ENCODE measurements at places on chromosomes 7 and 10. TPM values are rescaled to one million over a fixed set of nuclear protein-coding genes. Genes with fewer than 3 reads are reported as not detected.

HOXA11 gene
- total RNA-seq, result 4.7 TPM

- peak; percentile 22 for DNase-seq
These were observed 6.9 kb upstream of the OIT3 start for GRCh38 chr10:72886621-72887020.

GRCh38 chr7:148620749-148621359 is 30.3 kb downstream of the C7orf33 start:
- DNase-seq, result no peak

DNA sequence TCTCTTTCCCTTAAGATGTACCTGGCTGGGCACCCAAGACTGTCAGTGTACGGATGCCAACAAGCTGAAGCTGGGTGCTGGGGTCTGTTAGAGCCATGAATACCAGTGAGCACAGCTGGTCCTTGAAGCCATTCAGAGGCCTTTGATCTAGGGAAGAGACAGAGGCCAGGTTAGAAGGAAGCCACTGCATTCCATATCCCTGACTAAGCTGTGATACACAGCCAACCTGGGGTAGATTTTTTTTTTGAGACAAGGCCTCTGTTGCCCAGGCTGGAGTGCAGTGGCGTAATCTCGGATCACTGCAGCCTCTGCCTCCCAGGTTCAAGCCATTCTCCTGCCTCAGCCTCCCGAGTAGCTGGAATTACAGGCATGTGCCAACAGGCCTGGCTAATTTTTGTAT is 20.8 kb downstream of the ZDHHC16 start:
- no peak for DNase-seq

DNA sequence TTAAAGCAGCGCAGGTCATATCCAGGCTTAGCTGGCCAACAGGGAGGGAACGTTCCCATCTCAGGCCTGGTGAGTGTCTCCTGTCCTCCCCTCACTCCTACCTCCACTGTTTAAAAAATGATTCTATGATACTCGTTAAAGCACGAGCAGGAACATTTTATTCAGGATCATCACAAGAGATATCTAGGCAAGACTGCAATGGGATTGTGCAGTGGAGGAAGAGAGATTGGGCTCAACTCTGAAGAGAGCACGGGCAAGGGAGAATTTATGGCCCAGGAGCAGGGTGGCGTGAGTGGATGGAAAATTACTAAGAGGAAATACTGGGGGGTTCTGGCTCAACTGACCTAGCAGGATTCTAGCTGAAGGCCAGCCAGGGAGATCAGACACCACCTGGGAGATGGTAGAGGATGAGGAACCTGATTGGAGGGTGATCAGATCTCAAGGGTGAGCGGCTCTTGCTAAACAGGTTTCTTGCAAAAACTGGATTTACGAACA is 9.0 kb upstream of the HSPB1 start:
- no peak for DNase-seq

GRCh38 chr10:132415255-132415654 is 18.3 kb downstream of the PWWP2B start:
- no peak for DNase-seq

GRCh38 chr10:71799608-71800453 is 26.5 kb upstream of the VSIR start:
- no peak for DNase-seq

- DNase-seq, result peak; percentile 78
These were observed at the start of gene AS3MT for GRCh38 chr10:102869258-102870198. Gene AS3MT, plus strand, starts transcription at chr10:102869470. Its CDS starts 123 bp downstream, at chr10:102869593.

- no peak for DNase-seq
These were observed 52.0 kb downstream of the ZNF22 start for GRCh38 chr10:45052700-45053099.

DNA sequence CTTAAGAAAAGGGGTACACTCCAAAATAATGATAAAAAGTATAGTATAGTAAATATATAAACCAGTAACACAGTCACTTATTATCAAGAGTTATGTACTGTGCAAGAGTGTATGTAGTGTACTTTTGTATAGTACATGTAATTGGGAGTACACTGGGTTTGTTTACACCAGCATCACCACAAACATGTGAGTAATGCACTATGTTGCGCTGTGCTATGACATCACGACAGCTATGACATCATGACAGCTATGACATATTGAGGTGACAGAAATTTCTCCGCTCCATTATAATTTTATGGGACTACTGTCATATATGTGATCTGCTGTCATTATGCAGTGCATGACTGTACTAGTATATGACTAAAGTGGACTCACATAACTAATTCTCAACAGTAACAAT is 84.6 kb downstream of the KMT2C start:
- no peak for DNase-seq

DNA sequence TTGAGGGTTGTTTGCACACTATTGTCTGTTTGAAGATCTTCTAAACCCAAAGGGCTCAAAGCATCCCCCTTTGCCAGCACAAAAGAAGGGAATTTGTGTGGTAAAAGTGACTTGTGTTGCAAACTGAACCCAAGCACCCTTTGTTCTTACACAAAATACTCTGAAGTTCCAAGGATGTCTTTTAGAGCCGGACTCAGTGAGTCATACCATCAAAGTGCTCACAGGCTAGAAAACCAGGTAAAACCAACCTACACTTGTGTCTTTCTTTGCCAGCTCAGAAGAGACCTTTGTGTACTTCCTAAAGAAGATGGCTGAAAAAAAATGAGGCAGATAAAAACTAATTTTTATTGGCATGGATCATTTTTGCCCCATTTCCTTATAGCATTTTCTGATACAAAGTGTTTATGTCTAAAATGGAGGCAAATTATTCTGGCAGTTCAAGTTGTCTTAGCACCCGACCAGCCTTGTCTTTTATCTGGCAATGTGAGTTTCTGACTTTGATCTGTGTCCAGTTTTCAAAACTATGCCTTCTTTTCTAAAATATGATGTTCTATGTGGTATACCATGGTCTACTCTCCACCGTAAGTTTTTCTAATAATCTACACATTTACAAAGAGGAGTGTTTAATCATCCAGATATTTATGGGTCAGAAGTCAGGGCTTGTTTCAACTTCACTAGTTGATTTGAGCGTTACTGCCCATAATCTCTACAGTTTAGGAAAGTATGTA is 128.4 kb upstream of the FZD1 start:
- DNase-seq, result no peak

DNA sequence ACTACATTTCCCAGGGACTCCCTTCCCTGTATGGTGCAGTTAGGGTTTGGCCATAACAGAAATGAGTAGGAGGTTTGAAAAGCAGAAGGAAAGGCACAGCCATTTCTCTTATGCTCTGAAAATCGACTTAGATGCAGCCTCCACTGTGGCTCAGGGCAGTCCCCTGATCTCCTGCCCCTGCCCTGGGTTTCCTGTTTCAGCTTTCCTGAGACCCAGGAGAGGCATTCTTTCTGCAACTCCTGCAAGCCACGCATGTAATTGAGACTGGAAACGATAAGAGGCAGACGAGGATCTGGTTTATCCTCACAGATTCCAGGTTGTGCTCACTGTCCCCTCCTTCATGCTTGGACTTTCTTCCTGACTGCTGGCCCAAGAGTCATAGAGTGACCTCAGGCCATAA is 461.2 kb upstream of the VSTM2A start:
- no peak for DNase-seq

ZWINT gene
- total RNA-seq, result 18.4 TPM

PROSER2 gene
- 3.4 TPM for total RNA-seq

SSBP1 gene
- total RNA-seq, result 134 TPM

RADIL gene
- 3.0 TPM for total RNA-seq

DNA sequence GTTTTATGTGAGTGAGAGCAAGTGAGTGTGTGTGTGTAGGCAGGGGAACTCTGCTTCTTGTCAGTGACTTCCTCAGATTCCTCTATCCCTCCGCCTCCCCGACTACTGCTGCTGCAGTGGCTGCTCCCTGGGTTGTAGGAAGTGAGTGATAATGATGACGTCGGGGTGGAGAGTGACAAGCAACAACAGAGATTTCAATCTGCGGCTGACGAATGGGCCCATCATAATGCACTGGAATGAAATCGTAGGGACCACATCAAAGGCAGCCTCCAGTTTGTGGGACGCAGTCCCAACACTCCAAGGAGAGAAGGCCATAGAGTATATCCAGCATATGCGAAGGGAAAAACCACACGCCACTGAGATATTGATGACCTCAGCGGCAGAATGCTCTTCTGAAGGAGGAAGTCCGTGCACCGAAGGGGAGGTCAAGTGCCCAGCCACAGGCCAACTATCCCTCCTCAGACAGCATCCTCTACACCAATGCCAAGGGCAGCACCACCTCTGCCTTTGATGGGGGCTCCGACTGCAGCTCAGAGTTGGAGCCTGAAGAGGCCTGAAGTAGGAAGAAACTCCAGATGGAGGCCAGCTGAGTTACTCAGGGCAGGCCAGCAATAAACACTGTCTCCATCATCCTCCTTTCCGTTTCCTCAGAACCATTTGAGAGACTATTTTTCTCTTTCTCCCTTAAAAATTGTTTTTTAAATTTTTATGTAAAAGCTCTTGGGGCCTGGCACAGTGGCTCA is 11.3 kb upstream of the STMP1 start:
- peak; percentile 60 for DNase-seq
